Activated B cell treated with CpG ODN at 0.5 μM for 24 hours (primary cell): ENCODE measurements at places on chromosomes 1 and 21. TPM values are rescaled to one million over a fixed set of nuclear protein-coding genes. Genes with fewer than 3 reads are reported as not detected.

PANK4 gene
- total RNA-seq = 43.1 and 54.0 TPM in 2 replicates

DNA sequence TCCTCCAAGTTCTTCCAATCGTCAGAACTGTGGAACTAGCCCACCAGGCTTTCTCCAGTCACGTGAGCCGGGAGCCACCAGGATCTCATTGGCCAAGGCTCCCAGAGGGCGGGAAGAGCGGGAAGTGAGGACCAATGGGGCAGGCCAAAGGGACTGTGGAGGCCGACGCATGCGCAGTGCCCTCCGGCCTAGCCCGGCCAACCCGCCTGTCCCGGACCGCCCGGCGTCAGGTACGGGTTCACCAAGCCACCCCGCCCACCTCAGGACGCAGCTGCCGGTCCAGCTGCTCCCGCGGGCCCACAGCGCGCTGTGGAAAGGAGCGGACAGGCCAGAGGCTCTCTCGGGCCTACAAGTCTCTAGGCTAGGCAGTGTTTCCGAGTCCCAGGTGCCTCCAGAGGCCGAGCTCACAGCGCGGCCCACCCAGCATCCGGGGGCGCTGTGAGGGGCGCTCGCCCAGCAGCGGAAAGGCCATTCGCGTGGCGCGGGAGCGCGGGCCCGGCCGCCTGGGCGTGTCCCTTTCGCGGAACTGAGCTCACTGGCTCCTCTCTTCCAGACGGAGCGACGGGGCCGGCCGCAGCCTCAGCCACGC lies 10.9 kb downstream of the OR14I1 start:
- H3K27ac ChIP-seq = no peak overlapping the region
- H3K27me3 ChIP-seq = no peaks in the 10 kb centered on the region
- DNase-seq = no peak
- peaks cover 1% of the 10 kb centered on the region for H3K36me3 ChIP-seq
- no peak overlapping the region for H3K4me3 ChIP-seq

GCSAML gene
- total RNA-seq = not detected in 2 replicates

DNA sequence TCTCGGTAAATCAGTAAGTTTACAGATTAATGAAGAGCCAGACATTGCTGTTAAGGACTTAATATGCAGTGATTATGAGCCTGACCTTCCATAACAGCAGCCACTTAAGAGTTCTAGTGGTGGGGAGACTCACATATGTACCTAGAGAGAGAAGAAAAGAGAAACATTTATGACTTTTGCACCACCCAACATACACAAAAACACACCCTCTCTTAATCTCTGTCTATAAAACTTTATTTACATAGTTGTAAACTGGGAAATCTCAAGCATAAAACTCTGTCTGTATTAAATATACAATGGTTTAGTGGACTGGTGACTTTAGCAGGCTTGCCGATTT lies 347.4 kb upstream of the ADGRL2 start:
- H3K4me3 ChIP-seq = no peak overlapping the region
- H3K4me1 ChIP-seq = no peaks in the 10 kb centered on the region
- no peaks in the 10 kb centered on the region for H3K36me3 ChIP-seq
- no peak overlapping the region for H3K27ac ChIP-seq
- H3K27me3 ChIP-seq = no peaks in the 10 kb centered on the region

- no peak overlapping the region for H3K4me3 ChIP-seq
- peak overlapping the region; percentile 1 for H3K27ac ChIP-seq
These were observed 2.9 kb downstream of the ZBTB37 start for GRCh38 chr1:173871091-173871490.

DNA sequence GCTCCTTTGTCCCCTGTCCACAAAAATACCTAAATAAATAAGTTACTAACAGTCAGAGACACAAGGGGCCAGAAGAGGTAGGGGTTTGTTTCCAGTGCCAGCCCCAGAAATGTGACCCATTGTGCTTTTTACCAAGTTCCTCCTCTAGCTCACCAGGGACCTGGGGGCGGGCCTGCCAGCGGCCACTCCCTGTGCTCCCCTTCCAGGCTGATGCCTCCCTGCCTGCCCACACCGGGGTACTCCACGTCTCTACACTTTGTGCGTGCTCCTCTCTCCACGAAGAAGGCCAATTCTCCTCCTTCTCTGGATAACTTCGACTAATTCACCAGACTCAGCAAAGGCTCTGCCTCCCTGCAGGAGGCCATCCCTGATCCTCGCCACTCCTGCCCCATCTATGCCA lies 72.1 kb downstream of the BCAR3 start:
- DNase-seq = no peak
- peaks cover 16% of the 10 kb centered on the region for H3K36me3 ChIP-seq
- H3K4me3 ChIP-seq = peak overlapping the region; percentile 62

GRCh38 chr1:36134031-36134430 lies 9.0 kb upstream of the COL8A2 start:
- H3K4me3 ChIP-seq = no peak overlapping the region
- no peaks in the 10 kb centered on the region for H3K27me3 ChIP-seq
- no peaks in the 10 kb centered on the region for H3K4me1 ChIP-seq
- no peak overlapping the region for H3K27ac ChIP-seq
- peaks cover 29% of the 10 kb centered on the region for H3K36me3 ChIP-seq

DNA sequence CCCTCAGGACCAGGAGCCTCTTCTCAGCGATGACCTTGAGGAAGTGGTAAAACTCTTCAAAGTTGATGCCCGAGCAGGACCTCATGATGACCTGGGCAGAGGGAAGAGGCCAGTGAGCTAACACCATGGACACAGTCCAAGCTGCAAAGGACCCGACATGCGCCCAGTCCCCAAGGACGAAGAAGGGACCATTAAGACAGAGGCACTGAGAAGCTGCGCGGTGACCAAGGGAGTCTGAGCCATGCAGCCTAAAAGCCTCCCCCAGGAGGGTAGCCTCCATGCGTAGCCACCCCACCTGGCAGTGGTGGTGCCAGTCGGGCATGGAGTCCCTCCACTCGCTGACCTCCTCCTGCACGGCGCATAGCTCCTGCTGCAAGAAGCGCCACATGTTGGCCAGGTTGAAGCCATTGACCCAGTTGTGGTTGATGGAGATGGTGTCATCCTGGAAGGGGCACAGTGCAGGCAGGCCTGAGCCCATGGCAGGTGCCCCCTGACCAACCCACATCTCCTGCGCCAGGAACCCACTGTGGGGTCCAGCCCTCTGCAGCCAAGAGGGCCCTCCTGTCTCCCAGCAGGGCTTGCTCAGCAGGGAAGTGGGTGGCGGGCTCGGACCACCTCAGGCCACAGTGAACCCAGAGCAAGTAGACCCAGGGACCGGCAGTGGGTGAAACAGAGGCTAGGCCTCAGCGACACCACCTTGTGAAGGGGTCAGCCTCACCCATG lies 2.4 kb downstream of the JMJD4 start:
- H3K27me3 ChIP-seq = no peaks in the 10 kb centered on the region
- H3K4me3 ChIP-seq = no peak overlapping the region
- H3K4me1 ChIP-seq = peaks cover 54% of the 10 kb centered on the region
- no peak overlapping the region for H3K27ac ChIP-seq
- no peak for DNase-seq

- no peak overlapping the region for H3K4me3 ChIP-seq
- no peaks in the 10 kb centered on the region for H3K4me1 ChIP-seq
- no peaks in the 10 kb centered on the region for H3K27me3 ChIP-seq
- no peak for DNase-seq
- H3K27ac ChIP-seq = no peak overlapping the region
- H3K36me3 ChIP-seq = no peaks in the 10 kb centered on the region
These were observed 96.1 kb downstream of the HFM1 start for GRCh38 chr1:91308544-91308943.

GRCh38 chr1:193681422-193681821 lies 495.0 kb upstream of the B3GALT2 start:
- H3K36me3 ChIP-seq = no peaks in the 10 kb centered on the region
- H3K4me1 ChIP-seq = no peaks in the 10 kb centered on the region
- H3K27me3 ChIP-seq = no peaks in the 10 kb centered on the region
- no peak overlapping the region for H3K4me3 ChIP-seq
- DNase-seq = no peak

- H3K27me3 ChIP-seq = peaks cover 11% of the 10 kb centered on the region
- peaks cover 14% of the 10 kb centered on the region for H3K4me1 ChIP-seq
- no peak for DNase-seq
- H3K36me3 ChIP-seq = no peaks in the 10 kb centered on the region
These were observed 19.6 kb downstream of the FBXO2 start for GRCh38 chr1:11634365-11635192.

GRCh38 chr1:115052454-115053083 lies 22.9 kb downstream of the TSHB start:
- no peaks in the 10 kb centered on the region for H3K36me3 ChIP-seq
- H3K27me3 ChIP-seq = peaks cover 2% of the 10 kb centered on the region
- no peak overlapping the region for H3K27ac ChIP-seq
- DNase-seq = no peak
- no peak overlapping the region for H3K4me3 ChIP-seq
- no peaks in the 10 kb centered on the region for H3K4me1 ChIP-seq

HCRTR1 gene
- not detected in 2 replicates for total RNA-seq

- DNase-seq = no peak
- no peaks in the 10 kb centered on the region for H3K4me1 ChIP-seq
- H3K27ac ChIP-seq = no peak overlapping the region
These were observed 14.6 kb upstream of the PKP1 start for GRCh38 chr1:201268604-201269151.

DNA sequence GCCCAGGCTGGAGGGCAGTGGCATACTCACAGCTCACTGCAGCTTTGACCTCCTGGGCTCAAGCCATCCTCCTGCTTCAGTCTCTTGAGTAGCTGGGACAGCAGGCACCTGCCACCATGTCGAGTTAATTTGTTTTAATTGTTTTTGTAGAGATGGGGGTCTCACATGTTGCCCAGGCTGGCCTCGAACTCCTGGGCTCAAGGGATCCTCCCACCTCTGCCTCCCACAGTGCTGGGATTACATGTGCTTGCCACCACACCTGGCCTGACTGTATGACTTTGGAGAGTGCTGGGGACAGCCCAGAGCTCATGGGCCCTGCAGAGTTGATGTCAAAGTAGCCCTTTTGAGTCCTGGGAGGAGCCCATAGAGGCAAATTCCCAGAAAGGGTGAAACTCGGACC lies 1.8 kb downstream of the OBSCN start:
- peaks cover 2% of the 10 kb centered on the region for H3K4me1 ChIP-seq
- no peak for DNase-seq
- no peak overlapping the region for H3K27ac ChIP-seq
- no peak overlapping the region for H3K4me3 ChIP-seq

CFAP141 gene
- not detected in 2 replicates for total RNA-seq

DNA sequence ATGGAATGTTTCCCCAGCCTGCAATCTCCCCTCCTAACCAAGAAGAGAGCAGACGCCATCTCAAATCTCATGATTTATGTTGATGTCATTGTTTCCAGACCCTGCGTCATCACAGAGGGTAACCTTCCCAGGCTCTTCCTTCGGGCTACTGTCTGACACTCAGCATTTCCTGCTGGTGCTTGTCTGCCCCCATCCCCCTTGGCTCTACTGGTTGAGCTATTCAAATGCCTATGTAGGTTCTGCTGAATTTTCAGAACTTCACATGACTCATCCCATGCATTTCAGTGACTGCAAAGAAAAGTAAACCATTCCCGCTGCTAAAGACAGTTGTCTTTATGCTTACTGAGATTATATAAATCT lies 24.8 kb upstream of the ITPKB start:
- DNase-seq = no peak
- no peak overlapping the region for H3K4me3 ChIP-seq
- peaks cover 15% of the 10 kb centered on the region for H3K27me3 ChIP-seq
- peaks cover 5% of the 10 kb centered on the region for H3K4me1 ChIP-seq
- H3K36me3 ChIP-seq = no peaks in the 10 kb centered on the region
- no peak overlapping the region for H3K27ac ChIP-seq

GRCh38 chr1:33867684-33868083 lies 3.8 kb downstream of the HMGB4 start:
- H3K36me3 ChIP-seq = no peaks in the 10 kb centered on the region
- H3K27ac ChIP-seq = peak overlapping the region; percentile 16
- H3K4me3 ChIP-seq = no peak overlapping the region
- no peaks in the 10 kb centered on the region for H3K4me1 ChIP-seq

GRCh38 chr1:153292740-153293479 lies 19.8 kb downstream of the PGLYRP3 start:
- no peaks in the 10 kb centered on the region for H3K36me3 ChIP-seq
- H3K4me1 ChIP-seq = peaks cover 61% of the 10 kb centered on the region
- no peak overlapping the region for H3K4me3 ChIP-seq
- no peak overlapping the region for H3K27ac ChIP-seq

DNA sequence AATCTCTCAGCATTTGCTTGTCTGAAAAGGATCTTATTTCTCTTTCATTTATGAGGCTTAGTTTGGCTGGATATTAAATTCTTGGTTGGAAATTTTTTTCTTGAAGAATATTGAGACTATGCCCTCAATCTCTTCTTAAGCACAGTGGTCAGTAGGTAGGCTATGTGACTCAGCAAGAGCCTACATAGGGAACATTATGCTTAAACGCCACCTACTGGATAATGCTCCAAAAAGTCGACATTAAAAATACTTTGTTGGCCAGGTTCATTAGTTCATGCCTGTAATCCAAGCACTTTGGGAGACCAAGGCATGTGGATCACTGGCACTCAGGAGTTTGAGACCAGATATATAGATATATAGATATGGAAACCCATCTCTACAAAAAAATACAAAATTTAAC lies 678.0 kb upstream of the USP24 start:
- no peak overlapping the region for H3K27ac ChIP-seq
- no peak for DNase-seq
- no peaks in the 10 kb centered on the region for H3K36me3 ChIP-seq
- peaks cover 8% of the 10 kb centered on the region for H3K27me3 ChIP-seq

HRNR gene
- not detected in 2 replicates for total RNA-seq

FCRL2 gene
- total RNA-seq = 48.0 and 51.6 TPM in 2 replicates

ELAVL4 gene
- total RNA-seq = not detected in 2 replicates

DNA sequence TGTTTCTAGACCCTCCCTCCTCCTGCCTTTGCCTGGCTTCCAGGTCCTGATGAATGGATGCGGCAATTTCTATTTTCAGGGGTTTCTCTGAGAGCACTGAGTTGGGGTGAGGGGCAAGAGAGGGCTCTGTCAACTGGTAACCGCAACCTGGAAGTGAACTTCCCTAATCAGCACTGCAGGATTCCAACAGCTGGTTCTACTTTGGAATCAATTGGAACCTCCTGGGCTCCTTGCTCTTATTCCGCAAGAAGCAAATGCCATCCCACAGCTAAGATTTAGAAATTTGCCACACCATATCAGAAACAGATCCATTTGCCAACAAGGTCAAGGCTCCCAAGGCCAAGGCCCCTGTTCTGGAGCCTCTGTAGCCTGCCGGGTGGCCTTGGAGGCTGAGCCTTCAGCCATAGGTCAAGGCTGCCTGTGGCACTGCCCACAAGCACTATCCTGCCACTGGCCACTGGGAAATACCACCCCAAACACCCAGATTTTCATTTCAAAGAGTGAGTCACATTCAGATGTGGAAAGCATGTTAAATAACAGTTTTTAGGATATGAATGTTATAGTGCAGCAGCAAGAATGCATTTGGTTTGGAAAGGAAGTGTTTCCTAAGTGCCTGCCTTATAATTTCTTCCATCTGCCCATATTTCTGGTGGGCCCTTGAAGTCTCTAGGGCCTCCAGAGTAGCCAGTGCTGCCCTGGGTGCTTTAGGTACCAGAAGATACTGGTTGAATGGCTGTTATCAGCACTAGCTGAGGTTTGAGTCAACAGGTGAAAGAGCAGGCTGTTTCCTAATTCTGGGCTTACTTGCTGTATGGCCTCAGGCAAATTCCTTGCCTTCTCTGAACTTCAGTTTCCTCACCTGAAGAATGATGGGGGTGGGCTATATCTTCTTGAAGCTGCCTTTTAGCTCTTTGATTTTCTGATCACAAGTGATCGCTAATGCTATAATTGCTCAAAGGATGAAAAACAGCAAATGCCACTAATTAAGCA lies 56.3 kb upstream of the JUN start:
- H3K4me3 ChIP-seq = no peak overlapping the region
- no peaks in the 10 kb centered on the region for H3K36me3 ChIP-seq
- H3K4me1 ChIP-seq = no peaks in the 10 kb centered on the region
- no peak overlapping the region for H3K27ac ChIP-seq
- DNase-seq = no peak
- no peaks in the 10 kb centered on the region for H3K27me3 ChIP-seq

HPCA gene
- not detected in 2 replicates for total RNA-seq
